NCI-H2107 (cell line): ENCODE measurements at places on chromosomes 7 and 10.

DNA sequence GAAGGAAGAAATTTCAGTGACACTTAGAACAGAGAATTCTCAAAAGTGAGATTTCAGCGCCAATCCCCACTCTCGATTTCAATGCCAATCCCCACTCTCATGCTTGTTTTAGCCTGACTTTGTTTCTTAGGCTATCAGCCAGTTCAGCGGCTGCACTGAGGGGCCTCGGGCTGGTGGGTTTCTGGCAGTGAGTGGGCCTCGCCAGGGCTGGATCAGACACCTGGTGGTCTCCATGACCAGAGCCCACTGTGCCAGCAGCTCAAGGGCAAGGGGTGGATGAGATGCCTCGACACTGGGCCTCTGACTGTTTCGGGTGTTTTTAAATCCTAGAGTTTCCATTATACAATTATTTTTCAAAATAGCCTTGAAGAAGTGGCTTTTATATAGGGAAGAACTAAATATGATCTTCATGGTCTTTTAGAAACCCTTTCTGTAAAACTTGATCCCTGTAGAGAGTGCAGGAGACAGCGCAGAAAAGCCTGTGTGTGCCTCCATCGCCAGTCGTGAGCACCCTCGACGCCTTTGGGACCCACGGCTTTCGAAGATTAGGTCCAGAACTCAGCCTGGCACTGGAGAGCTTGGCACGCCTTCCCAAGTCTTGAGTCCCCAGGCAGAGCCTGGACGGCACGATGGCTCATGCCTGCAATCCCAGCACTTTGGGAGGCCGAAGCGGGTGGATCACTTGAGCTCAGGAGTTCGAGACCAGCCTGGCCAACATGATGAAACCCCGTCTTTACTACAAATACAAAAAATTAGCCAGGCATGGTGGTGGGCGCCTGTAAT is 76.2 kb downstream of the INPP5A start:
- no peak for DNase-seq

DNA sequence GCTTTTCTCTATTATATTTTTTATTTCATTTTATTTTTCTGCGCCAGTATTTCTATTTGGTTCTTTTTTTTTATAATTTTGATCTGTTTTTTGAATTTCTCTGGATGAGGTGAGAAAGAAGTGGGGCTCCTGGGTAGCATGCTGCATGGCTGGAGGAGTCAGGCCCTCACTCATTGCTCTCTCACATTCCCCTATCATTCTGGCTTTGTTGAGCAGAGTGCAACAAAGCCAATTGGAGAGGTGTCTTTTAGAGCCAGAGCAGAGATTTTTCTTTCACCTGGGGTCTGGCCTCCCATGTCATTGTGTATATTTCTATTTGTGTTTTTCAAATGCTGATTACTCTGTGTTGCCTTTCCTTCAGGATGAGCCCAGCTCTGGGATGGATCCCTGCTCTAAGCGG is 330.0 kb upstream of the CDC14C start:
- DNase-seq, result no peak

DNA sequence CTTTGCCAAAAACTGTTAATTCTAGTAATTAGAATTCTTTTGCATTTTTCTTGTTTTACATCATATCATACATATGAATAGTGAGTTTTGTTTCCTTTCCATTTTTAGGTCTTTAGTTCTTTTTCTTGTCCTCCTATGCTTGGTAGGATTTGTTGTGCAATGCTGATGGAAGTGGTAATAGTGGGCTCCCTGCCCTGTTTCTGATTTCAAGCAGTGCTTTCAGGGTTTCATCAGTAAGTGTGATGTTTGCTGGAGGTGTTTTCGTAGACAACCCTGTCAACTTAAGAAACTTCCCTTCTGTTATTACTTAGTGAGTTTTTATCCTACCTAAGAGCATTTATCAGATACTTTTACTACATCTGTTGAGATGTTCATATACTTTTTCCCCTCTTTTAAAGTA is 50.5 kb downstream of the CSGALNACT2 start:
- DNase-seq, result no peak

DNA sequence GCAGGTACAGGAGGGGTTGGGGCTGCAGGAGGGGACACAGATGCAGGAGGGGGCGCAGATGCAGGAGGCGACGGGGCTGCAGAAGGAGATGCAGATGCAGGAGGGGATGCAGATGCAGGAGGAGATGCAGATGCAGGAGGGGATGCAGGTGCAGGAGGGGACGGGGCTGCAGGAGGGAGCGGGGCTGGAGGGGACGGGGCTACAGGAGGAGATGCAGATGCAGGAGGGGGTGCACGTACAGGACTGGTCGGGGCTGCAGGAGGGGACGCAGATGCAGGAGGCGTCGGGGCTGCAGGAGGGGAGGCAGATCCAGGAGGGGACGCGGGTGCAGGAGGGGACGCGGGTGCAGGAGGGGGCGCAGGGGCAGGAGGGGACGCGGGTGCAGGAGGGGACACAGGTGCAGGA is 66.5 kb downstream of the VWA2 start:
- no peak for DNase-seq

GRCh38 chr10:51445588-51445987 is 253.8 kb downstream of the CSTF2T start:
- DNase-seq, result no peak

GRCh38 chr7:116809636-116810266 is 52.6 kb upstream of the CAPZA2 start:
- peak; percentile 46 for DNase-seq

- no peak for DNase-seq
Measured at GRCh38 chr10:114751856-114752255, 69.7 kb upstream of the FHIP2A start.

DNA sequence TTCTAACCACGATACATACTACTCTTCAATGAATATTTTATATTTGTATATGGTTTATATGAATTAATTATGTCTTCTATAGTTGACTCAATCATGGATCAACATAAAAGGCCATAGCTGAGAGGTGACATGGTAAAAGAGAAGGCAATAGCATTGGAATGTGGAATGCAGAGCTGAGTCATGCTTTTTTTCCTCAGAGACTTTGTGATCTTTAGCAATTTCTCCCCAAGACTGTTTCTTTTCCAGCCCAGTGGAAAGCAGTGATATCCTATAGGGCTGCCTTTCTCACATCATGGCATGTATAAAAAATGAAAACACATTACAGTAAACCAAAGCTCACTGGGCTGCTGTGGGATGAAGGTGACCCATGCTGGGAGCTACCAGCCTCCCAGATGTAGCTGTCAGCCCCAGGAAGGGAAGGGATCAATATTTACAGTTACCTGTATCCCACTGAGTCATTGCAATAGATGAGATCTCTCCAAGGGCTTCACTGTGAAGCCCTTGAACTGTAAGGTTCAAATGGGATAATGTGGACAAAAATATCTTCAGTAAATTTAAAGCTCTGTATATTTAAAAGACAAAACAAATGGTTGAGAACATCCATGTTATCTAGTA is 30.2 kb downstream of the SLC39A12 start:
- no peak for DNase-seq

GRCh38 chr7:132216847-132217525 is 359.3 kb downstream of the PLXNA4 start:
- DNase-seq, result no peak

GRCh38 chr7:82549616-82550285 is 106.2 kb upstream of the CACNA2D1 start:
- no peak for DNase-seq

DNA sequence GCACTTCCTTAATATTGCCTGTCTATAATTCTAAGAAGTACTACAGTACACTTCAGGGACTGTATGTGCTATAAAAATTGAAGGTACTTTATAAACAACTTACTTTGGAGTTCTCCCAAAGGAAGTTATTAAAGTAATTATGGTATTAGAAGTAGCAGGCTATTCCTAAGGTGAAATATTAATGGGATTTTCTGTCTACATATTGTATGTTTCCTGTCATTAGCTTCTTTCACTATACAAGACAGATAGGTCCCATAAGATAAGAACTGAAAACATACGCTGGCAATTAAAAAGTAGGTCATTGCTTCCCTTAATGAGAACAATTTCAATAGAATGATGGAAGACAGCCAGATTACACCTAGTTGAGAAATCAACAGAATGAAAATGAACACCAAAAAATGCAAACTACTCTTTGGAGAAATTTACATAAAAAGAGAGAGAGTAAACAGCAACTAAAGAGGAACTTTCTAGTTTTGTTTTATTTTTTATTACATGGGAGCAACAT is 147.0 kb downstream of the HBP1 start:
- DNase-seq, result no peak

- DNase-seq, result no peak
Measured at GRCh38 chr10:24255881-24256311, 47.0 kb downstream of the KIAA1217 start.

DNA sequence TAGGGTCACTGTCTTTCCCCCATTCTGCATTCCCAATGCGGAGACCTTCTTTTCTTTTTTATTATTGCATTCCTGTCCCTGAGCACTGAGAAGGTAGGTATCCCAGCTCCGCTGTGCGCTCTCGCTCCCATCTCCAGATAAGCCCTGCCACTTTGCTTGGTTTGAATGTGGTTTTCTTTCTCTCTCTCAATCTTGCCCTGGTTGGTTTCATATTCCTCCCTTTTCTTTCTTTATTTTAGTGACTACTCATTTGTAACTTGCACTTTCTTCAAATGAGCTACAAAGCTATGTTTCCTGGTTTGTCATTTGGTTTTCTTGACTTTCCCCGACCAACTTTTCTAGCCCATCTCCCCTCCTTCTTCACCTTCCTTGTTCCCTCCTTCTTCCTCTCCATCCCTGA is 29.0 kb upstream of the HSPB1 start:
- DNase-seq, result no peak

DNA sequence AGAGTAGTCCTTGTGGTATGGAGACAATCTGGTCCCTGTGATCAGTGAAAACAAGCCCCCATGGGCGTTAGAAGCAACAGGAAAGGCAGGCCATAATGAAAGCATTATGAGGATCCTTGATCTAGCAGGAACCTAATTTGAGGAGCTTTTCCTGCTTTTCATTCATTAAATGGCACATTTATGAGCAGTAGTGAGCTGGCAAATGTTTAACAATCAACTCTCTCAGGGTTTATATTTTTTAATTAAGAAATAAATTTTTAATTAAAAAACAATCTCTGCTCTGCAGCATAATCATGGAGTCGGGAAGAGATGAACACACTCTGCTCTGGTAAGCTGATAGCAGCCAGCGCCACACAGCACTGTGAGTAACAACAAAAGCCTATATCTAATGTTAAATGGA is 11.3 kb upstream of the NEBL start:
- no peak for DNase-seq

DNA sequence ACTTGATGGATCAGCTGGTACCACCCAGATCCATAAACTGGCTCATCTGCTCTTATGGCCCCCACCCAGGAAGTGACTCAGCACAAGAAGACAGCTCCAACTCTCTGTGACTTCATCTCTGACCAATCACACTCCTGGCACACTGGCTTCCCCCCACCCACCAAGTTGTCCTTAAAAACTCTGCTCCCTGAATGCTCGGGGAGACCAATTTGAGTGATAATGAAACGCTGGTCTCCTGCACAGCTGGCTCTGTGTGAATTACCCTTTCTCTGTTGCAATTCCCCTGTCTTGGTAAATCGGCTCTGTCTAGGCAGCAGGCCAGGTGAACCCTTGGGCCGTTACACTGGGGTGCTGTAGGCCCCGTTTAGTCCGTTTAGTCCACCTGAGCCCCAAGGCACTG is 23.4 kb upstream of the BNIP3 start:
- no peak for DNase-seq

- no peak for DNase-seq
Measured at GRCh38 chr10:24652381-24652957, 71.2 kb downstream of the ARHGAP21 start.

GRCh38 chr7:101947899-101948298 is 130.5 kb downstream of the CUX1 start:
- DNase-seq, result no peak

DNA sequence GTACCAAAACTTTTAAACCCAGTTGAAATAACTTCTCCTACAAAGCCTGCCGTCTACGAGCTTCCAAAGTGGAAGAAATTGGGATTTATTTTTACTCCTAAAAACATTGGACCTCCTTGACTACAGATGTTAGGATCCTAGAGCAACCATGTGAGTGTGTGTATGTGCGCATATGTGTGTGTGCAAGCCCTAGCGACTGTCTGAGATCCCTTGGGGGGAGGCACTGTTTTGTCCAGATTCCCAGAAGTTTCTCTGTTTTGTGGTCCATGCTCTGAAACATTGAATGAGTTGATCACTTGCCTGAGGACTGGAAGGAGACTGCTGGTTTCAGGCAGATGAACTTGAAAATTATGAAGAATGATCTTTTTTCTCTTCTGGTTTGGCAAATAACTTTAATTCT is 312.3 kb upstream of the ZNF32 start:
- no peak for DNase-seq

- DNase-seq, result peak; percentile 11
Measured at GRCh38 chr7:77415476-77415822, 700 bp downstream of the GSAP start.

- no peak for DNase-seq
Measured at GRCh38 chr10:50622706-50623662, 772 bp downstream of the SGMS1 start.

DNA sequence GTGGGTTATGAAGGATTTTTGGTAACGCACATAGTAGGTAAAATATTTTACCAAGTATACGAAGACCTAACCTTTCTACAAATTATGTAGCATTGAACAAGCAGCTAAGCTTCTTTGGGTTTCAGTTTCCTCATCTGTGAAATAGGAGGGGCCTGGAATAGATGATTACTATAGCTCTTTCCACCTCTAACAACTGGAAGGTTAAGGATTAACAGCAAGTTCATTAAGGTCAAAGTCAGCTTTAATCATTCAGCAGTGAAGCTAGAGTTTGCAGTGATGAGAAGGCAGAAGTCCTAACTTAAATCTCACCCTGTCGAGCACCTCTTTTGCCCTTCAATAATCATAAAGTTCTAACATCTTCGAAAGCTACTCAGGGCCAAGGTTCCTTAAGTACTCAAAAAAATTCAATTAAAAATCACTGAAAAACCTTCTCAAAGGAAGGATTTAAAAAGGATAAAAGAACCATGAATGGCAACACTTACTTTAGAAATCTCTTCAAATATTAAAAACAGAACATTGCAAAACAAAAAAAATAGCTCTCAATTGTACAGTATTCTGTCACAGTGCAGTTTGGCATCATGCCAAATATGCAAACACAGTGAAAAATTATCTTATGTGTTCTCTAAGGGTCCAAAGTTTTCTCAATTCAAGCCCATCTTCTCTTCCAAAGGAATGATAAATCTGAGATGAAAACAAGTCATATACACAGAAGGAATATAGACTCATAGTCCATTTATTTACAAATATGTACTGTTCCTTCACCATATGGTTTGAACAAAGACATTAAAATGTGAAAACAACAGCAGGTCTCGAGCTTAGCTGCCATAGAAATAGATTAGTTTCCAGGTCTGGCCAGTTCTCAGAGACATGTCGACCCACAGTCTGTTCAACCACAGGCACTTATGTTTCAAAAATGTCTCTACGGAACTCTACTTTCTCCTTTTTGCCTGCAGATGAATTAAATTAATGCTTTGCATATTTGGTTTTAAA is 152.0 kb upstream of the SLC13A1 start:
- no peak for DNase-seq
